ENCODE measurements at places on chromosomes 13 and 19.

DNA sequence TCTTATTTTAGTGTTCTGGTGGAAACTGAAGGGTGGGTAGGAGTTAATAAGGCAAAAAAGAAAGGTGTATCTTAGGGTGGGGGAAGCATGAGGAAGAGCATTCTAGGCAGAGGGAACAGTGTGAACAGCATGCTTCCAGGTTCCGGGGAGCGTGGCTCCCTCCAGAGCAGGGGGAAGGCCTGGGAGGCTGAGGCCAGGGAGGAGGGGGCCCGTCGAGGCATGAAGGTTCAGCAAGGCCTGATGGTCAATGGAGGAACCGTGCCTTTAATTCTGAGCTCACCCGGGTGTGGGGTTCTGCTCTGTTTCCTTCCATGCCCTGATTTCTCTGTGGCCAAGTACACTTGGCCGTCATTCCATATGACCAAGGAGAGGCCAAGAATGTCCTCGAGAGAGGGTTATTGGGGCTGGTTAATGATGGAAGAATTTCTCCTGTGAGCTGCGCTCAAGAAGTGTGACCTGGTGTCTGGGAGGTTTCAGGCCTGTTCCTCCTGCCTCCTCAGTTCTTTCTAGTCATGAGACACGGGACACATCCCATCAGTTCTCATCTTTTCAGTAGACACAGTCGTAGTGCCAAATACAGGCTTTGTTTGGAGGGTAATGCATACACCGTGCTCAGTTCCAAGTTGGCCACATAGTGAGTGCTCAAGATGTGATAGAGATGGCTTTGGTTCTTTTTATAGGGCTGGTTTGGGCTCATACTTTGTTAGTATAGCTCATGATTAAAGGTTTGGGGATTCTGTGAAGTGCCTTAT is 73.6 kb downstream of the SIPA1L3 start:
- DNase-seq: peak; percentile 27

- no peak for DNase-seq
These were observed 161.4 kb downstream of the STK24 start for GRCh38 chr13:98415326-98416070.

- DNase-seq: no peak
These were observed 47.1 kb upstream of the MAP3K10 start for GRCh38 chr19:40144151-40144550.

GRCh38 chr19:45186509-45187334 is 8.1 kb downstream of the BLOC1S3 start:
- DNase-seq: peak; percentile 19

DNA sequence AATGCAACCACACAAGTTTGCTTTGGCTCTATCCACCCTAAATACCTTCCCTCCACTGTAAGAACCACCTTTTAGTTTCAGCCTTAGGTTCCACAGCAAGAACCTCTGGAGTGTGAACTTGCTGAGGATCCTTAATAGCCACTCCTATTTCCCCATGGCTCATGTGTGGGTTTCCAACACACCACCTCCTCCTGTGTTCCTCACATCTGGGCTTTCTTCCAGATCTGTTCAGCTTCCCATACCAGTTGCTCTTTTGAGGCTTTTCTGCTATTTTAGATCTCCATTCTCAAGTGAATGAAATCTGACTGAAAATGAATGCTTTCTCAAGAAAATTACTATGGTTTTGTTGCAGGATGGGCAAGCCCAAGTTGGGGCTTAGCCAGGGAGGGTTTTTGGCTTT is 104.8 kb upstream of the MIR17HG start:
- DNase-seq: peak; percentile 44

DNA sequence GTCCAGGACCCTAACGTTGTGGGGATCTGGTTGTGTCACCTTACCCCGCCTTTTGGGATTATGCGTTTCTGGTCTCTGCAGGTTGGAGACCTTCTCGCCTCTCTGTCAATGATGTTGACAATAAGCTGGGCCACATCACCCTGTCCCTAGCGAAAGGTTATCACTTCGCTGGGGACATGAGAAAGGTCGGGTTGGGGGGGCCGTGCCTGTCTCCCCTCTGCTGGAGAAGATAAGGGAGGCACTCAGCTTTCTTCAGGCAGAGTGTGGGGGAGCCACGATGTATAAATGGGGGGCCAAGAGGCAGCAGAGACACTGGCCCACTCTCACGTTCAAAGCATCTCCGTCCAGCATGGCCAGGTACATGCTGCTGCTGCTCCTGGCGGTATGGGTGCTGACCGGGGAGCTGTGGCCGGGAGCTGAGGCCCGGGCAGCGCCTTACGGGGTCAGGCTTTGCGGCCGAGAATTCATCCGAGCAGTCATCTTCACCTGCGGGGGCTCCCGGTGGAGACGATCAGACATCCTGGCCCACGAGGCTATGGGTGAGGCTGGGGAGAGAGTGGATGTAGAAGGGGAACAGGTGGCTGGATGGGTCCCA is at the start of gene RLN3:
Gene RLN3 (plus strand): TSS at position 293 of the 595 bp plus-strand sequence. CDS start 57 bp downstream, at position 350.
- no peak for DNase-seq

DNA sequence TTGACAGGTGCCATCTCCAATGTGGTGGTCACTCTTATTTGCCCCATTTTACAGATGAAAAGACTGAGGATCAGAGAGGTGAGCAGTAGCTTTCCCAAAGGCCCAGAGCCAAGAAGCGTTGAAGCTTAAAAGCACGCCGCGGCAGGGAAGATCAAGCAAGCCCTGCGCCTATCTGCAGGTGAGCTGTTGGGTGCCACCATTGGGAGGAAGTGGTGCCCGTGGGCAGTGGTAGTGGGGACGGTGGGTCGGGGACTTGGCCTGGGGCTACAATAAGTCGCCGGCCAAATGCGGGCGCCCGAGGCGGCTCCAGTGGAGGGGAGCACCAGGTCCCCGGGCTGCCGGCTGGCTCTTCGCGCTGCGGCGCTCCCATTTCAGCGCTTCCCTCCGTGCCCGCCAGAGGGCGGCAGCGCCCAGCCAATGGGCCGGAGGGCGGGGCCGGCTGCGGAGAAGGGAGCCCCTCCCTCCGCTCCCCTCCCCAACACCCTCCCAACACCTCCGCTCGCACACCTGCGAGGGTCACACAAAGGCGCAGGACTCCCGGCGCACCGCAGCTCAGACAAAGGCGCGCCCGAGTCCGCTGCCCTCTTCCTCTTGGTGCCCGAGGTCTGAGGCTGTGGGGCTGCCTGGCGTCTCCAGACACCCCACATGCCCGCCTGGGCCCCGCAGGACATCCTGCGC is 744 bp upstream of the POU2F2 start:
- DNase-seq: peak; percentile 68

- no peak for DNase-seq
These were observed 1661.8 kb upstream of the SPRY2 start for GRCh38 chr13:82002710-82003109.

DNA sequence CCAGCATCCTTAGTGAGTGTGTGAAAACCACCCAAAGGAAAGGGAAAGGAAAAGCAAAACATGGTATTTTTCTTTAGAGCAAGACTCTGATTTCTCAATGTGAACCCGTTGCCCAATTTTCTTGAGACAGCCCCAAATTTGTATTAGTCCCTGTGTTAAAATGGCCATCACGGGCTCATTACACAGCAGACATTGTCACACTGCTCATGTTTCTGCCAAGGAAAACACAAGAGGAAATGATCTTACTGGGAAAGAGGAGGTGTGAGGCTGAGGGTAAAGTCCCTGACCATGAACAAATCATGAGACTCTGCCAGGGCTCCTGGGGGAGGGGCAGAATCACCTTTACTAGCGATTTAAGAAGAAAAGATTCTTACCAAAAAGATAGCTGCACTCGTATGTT is 54.4 kb downstream of the FAM124A start:
- DNase-seq: no peak

GRCh38 chr19:43700395-43701000 is 15.4 kb upstream of the IRGC start:
- peak; percentile 75 for DNase-seq

- DNase-seq: no peak
These were observed 40.6 kb downstream of the ZNF254 start for GRCh38 chr19:24127601-24128000.

GRCh38 chr19:23774106-23774505 is 15.4 kb upstream of the ZNF681 start:
- DNase-seq: no peak

DNA sequence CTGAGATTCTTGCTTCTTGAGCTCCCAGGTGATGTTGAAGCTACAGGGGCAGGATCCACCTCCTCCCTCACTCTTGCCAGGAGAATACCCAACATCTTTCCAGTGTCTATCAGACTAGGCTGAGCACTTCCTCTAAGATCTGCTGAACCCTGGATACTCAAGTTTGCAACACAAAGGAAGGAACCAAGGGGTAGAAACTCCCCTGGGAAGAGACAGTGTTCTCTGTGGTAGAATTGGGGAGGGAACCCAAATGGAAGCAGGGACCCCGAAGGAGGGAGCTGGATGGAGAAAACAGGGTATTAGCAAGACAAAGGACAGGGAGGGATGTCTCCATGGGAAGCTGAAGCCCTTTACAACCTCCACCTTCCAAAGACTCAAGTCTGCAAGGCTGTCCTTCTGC is 117.6 kb downstream of the DNAJC15 start:
- DNase-seq: no peak

GRCh38 chr19:19538061-19538784 is at the start of gene CILP2:
Gene CILP2 (plus strand): TSS chr19:19538265. CDS start chr19:19538350, 85 bp downstream.
- peak; percentile 80 for DNase-seq
